Stimulated activated CD8-positive, alpha-beta memory T cell treated with anti-CD3 and anti-CD28 coated beads, Interleukin-4, amount 100 ng/mL, for 1 hour (primary cell): ENCODE measurements at places on chromosomes 12 and 14.

GRCh38 chr12:13573698-13574321 lies 377.3 kb downstream of the EMP1 start:
- no peak for DNase-seq

- no peak for DNase-seq
Measured at GRCh38 chr12:9597365-9597764, 10.4 kb downstream of the KLRB1 start.

GRCh38 chr12:117100851-117101673 lies 1.8 kb upstream of the TESC start:
- DNase-seq, result no peak

- no peak for DNase-seq
Measured at GRCh38 chr12:3998397-3998796, 125.2 kb upstream of the PARP11 start.

- no peak for DNase-seq
Measured at GRCh38 chr12:47268501-47269454, 189.0 kb upstream of the AMIGO2 start.

DNA sequence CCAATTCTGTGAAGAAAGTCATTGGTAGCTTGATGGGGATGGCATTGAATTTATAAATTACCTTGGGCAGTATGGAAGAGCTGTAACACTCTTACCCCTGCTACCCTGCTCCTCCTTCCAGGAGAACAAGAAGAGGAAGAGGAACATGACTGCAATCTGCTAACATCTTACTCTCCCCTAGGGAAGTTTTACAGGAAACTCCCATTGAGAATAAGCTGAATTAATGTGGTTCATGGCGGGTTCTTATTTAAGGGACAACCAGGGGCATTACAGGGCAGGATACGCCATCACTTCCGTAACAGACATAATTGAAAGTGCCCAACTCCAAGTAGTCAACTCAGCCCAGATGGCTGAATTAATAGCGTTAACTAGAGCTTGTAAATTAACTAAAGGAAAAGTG lies 9.4 kb upstream of the PSMC1 start:
- DNase-seq, result no peak

DNA sequence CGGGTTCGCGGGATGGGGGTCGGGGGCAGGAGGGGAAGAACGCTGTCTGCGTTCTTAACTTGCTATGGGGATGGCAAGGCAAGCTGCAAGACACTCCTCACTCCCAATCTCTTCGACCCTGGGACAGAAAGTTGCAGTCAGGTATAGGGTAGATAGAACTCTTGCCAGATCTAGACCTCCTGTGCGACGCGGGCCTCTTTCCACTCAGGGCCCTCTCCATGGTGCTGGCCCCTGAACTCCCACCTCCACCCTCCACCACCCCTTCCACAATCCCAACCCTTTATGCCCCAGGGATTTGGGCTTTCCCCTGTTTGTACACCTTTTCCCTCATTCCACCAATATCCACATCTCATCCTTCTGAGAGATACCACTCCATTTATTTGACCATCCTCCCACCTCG lies 812 bp downstream of the NABP2 start:
- DNase-seq, result no peak

GRCh38 chr12:2265461-2266167 lies 212.8 kb downstream of the CACNA1C start:
- no peak for DNase-seq

DNA sequence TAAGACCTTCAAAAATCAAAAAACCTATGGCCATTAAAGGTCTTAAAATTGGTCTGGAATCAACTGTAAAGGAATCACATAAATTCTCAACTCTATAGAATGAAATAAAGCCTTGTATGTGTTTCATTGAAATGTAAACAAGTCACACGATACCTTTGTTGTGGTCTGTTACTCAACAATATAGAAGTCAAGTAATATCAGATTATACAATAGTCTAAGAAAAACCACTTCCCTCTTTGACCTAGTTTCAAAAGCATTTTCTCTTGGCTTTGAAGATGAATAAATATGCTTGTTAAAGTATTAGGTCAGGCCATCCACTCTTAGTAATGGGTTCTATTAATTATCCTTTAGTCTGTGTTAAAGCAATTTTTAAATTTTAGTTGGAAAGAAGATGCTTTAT lies 79.8 kb upstream of the DIO2 start:
- DNase-seq, result no peak

DNA sequence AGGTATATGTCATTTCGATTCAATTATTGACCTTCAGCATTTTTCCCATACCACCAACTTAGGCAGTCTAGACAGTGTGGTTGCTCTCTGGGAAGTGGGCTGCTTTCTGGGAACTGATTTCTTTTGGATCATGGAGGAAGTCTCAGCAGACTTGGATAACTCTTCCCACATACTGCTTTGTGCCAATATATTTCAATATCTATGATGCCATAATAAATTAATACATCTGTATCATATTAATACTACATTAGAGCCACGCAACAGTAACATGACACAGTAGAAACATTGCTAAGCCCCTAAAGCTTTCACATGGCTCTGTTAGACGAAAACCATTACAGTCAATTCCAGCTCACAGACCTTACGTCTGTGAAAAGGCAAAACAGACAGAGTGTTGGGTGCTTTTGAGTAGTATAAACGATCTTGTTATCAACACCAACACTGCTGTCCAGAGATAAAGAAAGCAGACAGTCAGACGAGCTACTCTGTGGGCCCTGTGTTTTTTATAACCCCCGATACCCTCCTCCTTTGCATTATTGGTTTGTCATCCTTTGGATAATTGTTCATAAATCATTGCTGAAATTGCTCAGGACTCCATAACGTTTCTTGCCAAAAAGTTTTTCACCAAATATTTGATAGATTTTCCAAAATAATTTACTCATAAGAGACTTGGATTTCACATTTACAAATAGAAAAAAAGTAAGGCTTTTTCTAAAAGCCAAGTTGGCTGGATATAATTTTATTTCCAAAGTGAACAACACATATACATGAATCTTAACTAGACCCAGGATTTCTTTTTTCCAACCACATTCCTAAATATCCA lies 439.7 kb downstream of the ADAMTS20 start:
- DNase-seq, result no peak

DNA sequence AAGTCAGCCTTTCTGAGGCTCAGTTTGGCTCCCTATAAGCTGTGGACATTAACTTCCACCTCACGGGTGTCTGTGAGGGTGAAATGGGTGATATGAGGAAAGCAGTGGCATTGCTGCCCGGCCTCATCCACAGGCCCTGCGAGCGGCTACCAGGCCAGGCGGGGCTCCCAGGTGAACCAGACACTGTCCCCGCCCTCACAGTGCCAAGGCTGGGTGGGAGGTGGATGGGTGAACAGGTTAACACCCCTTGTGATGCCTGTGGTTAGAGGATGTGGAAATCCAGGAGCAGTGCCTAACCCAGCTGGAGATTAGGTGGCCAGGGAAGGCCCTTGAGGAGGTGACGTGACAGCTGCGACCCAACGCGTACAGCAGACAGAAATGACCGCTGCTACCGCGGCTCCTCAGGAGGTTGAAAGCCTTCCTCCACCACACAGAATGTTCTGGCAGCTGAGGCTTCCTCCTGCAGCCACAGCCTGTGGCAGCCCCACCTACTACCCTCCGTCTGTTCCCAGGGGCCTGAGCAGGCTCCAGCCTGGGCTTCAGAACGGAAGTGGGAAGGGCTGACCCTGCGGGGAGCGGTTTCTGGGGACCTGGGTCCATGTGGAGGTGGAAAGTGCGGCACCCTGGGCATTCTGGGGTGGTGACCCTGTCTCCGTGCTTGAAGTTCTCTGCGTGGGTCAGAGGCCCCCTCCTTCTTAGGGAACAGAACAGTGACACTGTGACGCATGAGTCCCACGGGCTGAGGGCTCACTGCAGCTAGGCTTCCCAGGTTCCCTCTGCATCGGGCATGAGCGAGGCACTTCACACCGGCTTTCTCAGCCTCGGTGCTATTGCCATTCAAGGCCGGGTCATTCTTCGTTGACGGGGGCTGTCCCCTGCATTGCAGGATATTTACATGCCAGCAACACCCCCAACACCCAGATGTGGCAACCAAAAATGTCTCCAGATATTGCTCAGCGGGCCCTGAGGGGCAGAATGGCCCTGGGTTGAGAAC lies 9.7 kb downstream of the MMAB start:
- no peak for DNase-seq

GRCh38 chr14:67820428-67820971 lies 921 bp downstream of the RAD51B start:
- no peak for DNase-seq

DNA sequence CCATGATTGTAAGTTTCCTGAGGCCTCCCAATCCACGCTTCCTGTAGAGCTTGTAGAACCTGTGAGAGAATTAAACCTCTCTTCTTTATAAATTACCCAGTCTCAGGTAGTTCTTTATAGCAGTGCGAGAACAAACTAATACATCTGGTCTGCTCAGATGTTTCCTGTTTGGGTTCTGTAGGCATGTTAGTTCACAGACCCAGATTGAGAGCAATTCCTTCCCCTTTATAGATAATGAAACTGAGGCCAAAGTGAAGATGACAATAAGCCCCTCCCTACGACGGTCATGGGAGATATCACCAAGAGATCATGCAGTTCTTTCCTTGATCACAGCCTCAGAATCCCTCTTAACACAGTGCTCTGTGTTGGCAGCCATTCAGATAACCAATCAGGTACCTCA lies 76.5 kb upstream of the CLMN start:
- no peak for DNase-seq

DNA sequence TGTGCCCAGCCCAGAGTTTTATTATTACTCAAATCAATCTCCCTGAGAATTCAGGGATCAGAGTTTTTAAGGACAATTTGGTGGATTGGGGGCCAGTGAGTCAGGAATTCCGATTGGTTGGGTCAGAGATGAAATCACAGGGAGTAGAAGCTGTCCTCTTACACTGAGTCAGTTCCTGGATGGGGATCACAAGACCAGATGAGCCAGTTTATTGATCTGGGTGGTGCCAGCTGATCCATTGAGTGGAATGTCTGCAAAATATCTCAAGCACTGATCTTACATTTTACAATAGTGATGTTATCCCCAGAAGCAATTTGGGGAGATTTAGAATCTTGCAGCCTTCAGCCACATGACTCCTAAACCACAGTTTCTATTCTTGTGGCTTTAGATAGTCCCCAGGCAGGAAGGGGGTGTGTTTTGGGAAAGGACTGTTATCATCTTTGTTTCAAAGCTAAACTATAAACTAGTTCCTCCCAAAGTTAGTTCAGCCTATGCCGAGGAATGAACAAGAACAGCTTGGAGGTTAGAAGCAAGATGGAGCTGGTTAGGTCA lies 89.1 kb upstream of the CNOT2 start:
- no peak for DNase-seq

- DNase-seq, result no peak
Measured at GRCh38 chr14:93765155-93765554, 23.1 kb downstream of the PRIMA1 start.

- no peak for DNase-seq
Measured at GRCh38 chr12:123441523-123442164, 5.2 kb upstream of the RILPL2 start.

DNA sequence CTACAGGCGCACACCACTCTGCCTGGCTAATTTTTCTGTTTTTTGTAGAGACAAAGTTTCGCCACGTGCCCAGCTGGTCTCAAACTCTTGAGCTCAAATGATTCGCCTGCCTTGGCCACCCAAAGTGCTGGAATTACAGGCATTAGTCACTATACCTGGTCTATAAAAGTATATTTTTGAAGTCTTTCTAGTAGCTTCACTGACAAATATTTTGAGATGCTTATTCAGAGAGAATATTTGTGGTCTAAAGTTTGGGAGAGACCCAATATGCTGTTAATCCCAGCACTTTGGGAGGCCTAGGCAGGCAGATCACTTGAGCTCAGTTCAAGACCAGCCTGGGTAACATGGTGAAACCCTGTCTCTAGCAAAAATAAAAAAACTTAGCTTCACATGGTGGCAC lies 22.0 kb upstream of the PPP1R12A start:
- DNase-seq, result no peak

DNA sequence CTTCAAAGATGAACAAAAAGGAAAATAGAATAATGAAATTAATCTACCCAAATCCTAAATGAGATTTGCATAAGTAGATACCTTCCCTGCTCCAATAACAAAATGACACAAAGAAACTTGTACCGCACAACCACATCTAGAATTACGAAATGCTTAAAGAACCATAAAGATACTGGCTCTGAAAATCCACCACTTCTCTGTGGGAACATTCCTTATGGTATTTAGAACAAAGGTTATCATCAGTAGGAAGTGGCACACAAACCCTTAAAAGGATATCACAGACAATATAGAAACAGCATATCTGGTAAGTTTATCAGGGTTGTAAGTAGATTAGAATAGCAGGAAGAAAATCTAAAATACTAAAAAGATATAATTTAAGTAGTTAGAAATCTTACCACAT lies 11.6 kb downstream of the IAPP start:
- no peak for DNase-seq

DNA sequence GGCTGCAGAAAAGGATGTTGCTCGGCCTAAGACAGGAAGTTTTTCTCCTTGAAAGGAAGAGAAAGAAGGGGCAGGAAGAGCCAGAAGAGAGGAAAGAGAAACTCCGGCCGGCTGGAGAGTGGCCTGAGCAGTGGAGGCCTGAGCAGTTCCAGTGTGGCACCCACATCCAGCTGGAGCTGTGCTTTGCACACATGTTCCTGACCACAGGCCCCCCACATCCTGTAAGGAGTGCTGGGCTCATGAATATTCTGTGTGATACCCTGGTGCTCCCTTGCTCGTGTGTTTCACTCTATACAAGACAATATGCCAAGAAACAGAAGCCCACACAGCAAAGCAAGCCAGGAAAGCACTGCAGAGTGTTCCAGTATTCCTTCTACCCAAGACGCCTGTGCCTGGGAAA lies 27.1 kb downstream of the POLE start:
- DNase-seq, result no peak

- no peak for DNase-seq
Measured at GRCh38 chr14:77355811-77356210, 21.1 kb downstream of the TMED8 start.

DNA sequence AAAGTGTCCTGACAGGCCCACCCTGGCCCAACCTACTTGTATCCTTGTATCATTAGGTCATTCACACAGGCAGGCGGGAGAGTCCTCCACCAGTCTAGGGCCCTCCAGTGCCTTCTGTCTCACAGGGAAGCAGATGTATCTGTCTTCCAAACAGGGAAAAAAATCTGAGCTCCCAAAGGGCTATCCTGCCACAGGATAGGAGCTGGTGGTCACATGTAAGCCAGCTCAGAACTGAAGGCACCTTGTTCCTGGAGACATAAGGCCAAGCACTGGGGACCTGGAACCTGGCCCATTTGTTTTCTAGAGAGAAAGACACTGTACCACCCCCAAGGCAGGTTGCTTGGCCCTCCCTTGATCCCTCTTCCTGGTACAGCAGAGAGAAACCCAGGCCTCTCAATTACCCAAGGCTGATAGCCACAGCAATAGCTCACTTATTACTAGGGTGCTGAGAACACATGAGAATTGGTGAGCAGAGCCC lies 19.4 kb upstream of the PLEKHH1 start:
- no peak for DNase-seq
